ENCODE measurements at places on chromosomes 2 and 18.

- no peak for DNase-seq
Measured at GRCh38 chr2:45856391-45857274, 205.2 kb downstream of the PRKCE start.

DNA sequence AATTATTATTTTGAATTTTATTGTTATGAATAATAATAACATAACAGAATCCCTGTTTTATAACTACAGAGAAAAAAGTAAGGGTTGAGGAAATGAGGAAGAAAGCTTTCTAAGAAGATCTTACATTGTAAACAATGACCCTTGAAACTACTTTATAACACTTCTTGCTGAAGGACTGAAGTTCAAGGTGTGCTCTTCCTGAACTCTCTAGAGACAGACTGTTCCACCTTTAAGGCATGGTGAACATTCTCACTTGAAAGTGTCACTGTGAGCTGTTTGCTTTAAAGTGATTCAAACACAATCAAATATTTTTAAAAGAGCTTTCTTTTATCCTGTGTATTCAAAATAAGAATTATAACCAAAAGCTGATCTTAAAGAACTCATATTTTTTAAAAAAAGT, 131.5 kb downstream of the DNAH7 start:
- DNase-seq: no peak

GRCh38 chr2:180728928-180729559, 251.4 kb upstream of the UBE2E3 start:
- DNase-seq: no peak

GRCh38 chr2:43038034-43038695, 188.2 kb downstream of the ZFP36L2 start:
- no peak for DNase-seq

GRCh38 chr2:119517433-119517832, 6.8 kb downstream of the SCTR start:
- peak; percentile 52 for DNase-seq

- DNase-seq: no peak
Measured at GRCh38 chr2:158990397-158991214, 22.2 kb downstream of the TANC1 start.

DNA sequence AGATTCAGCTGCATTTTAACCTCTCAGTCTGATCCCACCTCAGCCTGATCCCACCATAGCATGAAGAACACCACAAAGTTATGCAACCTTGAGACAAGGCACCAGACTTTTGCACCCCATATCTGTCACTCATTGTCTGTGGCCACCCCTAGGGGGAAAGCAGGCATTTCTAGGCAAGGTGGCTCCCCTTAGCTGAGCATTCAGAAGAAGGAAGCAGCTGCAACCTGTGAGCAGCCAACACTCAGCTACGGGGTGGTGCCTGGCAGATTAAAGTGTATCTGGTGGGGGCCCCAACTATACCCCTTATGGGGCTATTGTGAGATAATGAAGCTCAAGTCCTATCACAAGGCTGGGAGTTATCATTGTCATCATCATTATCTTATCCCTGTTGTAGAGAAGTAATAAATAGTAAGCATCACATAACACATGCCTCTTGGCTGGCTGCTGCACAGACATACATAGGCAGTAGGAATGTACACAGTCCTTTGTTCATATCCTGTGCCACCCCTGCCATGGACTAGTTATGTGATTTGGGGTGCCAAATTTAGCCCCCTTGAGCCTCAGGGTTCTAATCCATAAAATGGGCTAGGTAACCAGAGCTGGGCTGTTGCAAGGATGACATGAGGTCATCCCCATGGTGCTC, 20.6 kb upstream of the TMEM163 start:
- no peak for DNase-seq

DNA sequence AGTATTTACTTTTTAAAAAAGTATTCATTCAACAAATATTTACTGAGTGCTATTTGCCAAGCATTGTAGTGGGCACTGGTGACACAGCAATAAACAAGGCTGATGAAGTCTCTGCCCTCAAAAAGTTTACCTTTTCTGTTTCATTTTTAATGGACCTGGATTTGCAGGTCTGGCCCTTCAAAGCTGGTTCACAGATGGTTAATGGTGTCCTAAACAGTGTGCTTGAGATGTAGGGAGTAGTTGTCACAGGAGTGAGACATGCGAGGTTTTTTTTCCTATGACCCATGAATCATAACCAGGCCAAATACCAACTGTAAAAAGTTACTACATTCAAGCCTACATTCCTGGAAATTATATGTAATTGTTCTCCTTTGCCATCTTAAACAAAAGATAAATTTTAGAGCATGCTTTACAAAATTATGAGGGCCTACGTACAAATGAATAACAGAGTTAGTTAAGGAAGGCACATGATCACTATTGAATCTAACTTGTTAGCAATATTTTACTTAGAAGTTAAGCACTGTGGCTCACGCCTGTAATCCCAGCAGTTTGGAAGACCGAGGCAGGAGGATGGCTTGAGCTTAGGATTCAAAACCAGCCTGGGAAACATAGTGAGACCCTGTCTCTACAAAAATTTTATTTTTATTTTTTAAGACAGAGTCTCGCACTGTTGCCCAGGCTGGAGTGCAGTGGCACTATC, 223.9 kb downstream of the MBD5 start:
- DNase-seq: no peak

GRCh38 chr2:27051902-27052645, 606 bp downstream of the AGBL5 start:
- DNase-seq: no peak

DNA sequence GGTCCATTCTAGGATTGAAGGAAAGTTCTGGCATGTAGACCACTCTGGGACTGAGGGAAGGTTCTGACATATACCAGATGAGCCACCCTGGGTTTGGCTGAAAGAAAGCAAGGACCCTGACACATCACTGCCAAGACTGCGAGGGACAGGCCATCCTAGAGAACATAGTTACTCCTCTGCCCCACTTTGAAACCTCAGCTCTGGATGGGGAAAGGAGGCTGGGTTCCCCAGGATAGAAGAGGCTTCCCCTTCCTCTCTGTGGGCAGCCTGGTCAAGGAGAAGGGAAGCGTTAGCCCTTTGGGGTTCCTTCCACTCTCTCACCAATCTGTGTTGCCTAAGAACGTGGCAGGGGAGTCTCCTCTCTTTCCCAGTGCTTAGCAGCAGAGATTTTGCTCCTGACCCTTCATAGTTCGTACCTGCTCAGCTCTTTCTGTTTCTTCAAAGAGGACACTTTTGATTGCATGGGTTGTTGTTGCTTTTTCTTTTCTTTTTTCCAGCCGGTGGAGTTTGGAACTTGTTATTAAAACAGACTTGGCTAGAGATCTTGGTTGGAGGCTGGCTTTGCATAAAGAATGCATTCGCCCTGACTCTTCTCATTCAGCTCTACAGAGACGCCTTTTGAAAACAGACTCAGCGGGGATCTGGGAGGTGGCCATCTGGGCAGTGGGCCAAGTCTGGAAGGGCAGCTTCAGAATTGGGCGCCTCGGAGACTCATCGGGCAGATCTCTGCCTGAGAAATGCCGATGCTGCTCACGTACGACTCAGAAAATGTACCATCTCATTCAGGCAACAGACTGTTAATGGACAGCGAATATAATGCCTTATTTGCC, 166.1 kb downstream of the CLIP4 start:
- DNase-seq: no peak

DNA sequence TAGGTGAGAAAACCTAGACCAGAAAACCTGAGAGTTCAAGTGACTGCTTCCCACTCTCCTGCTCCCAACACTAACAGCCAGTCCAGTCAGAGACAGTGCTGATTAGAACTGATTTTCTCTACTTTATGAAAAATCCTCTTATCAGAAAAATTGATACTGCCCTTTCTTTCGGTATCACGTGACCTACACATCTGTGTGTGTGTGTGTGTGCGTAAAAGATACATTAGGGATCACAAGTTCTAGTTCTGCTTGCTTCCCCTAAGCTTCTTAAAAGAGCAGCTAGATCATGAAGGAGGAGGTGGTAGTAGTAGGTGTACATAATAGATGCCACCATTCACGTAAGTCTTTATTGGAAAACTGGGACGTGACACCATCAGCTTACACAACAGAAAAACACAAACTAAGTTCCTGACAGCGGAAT, 1.5 kb downstream of the ARL5A start:
- peak; percentile 11 for DNase-seq

DNA sequence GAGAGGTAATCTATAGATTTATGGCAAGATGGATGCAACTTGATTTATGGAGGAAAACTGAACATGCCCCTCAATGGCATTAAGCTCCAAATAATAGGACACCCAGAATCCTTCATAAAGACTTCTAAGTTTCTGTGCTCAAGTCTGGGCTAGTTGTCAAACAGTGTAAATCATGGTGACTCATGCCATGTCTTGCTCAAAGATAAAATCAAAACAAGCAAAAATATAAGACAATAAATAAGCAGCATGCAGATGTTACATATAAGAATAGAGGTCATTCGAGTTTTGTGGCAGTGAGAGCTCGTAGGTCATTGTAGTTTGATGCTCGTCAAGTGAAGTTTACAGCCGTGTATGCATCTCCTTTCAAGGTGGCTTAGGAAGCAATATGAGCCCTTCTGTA, 403.2 kb downstream of the THSD7B start:
- DNase-seq: no peak

GRCh38 chr2:201837824-201838431, 31.6 kb downstream of the CDK15 start:
- peak; percentile 37 for DNase-seq

GRCh38 chr2:115825912-115826311, 1383.5 kb downstream of the DPP10 start:
- no peak for DNase-seq

DNA sequence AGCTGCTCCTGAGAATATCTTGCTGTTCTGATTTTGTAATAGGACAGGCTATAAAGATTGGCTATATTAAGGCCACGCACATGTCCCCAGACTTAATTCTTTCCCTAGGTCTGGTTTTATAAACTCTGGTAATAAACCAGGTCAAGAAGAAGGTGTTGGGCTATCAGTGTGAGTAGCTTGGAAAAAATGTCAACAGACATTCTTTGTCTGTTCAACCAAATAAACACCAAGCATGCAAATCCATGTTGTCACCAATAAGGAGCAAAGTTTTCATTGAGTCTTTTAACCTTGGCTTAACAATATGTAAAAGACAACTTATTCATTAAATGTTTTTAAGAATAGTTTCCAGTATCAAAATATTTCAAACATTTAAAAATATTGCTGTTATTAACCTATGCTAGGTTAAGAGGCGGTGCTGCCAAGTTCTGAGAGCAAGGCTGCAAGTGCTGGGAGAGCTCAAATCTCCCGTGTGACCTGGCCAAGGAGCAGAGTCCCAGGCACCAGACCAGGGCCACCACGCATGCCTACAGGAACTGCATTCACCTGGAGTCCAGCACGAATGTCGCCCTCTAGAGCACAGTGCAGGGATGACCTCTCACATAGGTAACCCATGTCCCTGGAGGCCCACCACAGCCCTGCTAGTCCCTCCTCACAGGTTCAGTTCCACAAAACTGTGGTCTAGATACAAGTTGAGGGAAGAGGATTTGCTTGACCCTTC, 120.5 kb upstream of the POU3F3 start:
- DNase-seq: peak; percentile 28
